ENCODE measurements at places on chromosomes 1 and 21.

GRCh38 chr1:22839806-22840205 is 129.2 kb downstream of the EPHB2 start:
- H3K27ac ChIP-seq = no peak overlapping the region
- H3K4me1 ChIP-seq = no peaks in the 10 kb centered on the region
- no peak for DNase-seq

DNA sequence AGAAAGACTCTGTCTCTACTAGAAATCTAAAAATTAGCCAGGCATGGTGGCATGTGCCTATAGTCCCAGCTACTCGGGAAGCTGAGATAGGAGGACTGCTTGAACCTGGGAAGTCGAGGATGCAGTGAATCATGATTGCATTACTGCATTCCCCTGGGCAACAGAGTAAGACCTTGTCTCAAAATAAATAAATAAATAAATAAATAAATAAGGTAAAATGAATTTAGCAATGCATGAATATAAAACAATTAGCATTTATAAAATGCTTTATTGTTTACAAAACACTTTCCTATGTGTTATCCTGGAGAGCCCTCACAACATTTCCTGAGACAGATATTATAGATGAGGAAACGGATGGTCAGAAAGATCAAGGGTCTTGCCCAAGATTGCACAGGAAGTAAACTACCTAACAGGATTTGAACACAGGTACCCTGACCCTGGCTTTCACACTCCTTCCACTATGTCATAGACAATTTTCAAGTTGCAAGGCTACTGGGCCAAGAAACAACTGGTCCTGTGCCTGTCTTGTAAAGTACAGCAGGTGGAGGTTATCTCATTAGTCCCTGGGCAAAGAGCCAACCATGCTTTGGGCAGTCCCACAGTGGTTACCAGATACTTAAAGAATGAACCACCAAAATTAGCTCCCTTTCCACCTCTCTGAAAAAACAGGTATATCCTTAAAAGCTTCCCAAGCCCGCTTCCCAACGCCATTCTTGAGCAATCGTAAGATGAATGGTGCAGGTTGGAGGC is 15.4 kb upstream of the VSIG8 start:
- no peaks in the 10 kb centered on the region for H3K4me1 ChIP-seq
- no peak overlapping the region for H3K4me3 ChIP-seq
- no peak for DNase-seq
- H3K36me3 ChIP-seq = no peaks in the 10 kb centered on the region

GRCh38 chr1:236522937-236523703 is 662 bp upstream of the LGALS8 start:
- peaks cover 11% of the 10 kb centered on the region for H3K4me1 ChIP-seq
- peak; percentile 66 for DNase-seq
- H3K27ac ChIP-seq = peak overlapping the region; percentile 98
- H3K36me3 ChIP-seq = no peaks in the 10 kb centered on the region
- peak overlapping the region; percentile 98 for H3K4me3 ChIP-seq

GRCh38 chr1:40932006-40932405 is 47.5 kb upstream of the CTPS1 start:
- no peak overlapping the region for H3K4me3 ChIP-seq
- peak overlapping the region; percentile 69 for H3K27ac ChIP-seq

DNA sequence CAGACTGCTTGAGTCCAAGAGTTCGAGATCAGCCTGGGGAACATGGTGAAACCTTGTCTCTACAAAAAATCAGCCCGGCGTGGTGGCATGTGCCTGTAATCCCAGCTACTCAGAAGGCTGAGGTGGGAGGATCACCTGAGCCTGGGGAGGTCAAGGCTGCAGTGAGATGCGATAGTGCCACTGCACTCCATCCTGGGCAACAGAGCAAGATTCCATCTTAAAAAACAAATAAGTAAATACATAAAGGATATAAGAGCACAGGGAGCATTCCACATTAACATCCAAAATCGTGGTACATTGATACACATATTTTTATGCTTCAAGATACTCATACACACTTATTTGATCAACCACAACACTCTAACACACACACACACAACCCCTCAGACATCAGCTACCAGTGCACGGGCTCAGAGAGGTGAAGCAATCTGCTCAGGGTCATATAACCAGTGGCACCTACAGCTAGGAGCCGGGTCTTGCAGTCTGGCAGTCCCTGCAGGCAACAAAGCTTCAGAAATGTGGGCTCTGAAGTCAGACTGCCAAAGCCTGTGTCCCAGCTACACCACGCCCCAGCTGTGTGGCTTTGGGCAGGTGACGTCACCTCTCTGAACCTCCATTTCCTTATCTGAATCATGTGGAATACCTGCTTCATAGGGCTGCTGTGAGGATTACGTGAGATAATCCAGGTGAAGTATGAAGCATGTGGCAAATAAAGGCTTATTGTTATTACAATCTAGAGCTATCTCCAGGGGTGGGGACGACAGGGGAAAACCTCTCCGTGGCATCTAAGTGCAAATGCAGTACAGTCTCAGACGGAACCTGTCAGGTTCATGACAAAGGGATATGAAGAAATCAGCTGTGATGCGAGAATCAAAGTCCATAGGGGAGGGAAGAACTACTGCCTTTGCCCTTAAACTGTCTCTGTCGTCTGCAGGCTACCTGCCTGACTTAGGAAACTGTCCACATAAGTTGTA is 4.8 kb upstream of the CRYBG2 start:
- H3K36me3 ChIP-seq = no peaks in the 10 kb centered on the region
- H3K4me1 ChIP-seq = peaks cover 61% of the 10 kb centered on the region
- peak overlapping the region; percentile 92 for H3K27ac ChIP-seq
- peak overlapping the region; percentile 5 for H3K4me3 ChIP-seq
- no peaks in the 10 kb centered on the region for H3K27me3 ChIP-seq

DNA sequence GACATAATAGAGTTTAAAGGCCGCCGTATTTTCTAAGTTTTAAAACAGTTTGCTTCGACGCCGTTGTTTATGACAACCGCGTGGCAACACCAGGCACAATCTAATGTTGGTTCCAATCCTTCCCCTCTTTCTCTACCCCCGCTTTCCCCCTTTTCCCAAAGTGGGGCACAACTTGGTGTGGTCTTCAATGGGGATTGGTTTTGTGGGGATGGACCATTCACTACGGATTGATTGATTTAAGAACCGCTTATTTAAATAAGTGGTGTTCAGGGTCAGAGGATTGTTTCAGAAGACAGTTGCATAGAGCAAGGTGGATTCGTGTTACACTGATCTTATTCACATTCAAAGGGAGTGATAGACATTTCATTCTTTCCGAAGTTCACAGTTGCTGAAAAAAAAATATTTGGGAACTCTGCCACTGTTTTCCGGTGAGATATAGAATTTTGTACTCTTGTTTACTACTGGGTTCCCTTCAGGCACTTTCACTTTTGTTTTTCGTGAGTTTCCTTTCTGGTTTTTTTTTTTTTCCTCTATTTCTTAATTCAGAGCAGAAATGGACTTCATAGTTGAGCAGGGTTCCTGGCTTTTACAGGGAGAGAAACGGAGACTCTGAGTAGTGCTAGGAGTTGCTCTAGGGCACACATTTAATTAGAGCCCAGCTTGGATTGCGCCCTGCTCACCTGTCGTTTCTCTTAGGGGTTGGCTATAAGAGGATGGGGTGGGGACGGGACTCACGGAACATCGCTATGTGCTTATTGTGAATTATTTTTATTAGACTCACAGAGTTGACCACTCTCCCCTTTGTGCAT is 79.6 kb upstream of the AK4 start:
- H3K4me3 ChIP-seq = peak overlapping the region; percentile 56
- H3K4me1 ChIP-seq = no peaks in the 10 kb centered on the region
- H3K27ac ChIP-seq = peak overlapping the region; percentile 91
- no peaks in the 10 kb centered on the region for H3K27me3 ChIP-seq
- H3K36me3 ChIP-seq = no peaks in the 10 kb centered on the region
- DNase-seq = no peak

GRCh38 chr1:212825798-212826452 is 21.5 kb downstream of the SPATA45 start:
- H3K36me3 ChIP-seq = no peaks in the 10 kb centered on the region
- H3K4me3 ChIP-seq = no peak overlapping the region
- no peaks in the 10 kb centered on the region for H3K27me3 ChIP-seq
- no peak for DNase-seq
- H3K27ac ChIP-seq = peak overlapping the region; percentile 29

DNA sequence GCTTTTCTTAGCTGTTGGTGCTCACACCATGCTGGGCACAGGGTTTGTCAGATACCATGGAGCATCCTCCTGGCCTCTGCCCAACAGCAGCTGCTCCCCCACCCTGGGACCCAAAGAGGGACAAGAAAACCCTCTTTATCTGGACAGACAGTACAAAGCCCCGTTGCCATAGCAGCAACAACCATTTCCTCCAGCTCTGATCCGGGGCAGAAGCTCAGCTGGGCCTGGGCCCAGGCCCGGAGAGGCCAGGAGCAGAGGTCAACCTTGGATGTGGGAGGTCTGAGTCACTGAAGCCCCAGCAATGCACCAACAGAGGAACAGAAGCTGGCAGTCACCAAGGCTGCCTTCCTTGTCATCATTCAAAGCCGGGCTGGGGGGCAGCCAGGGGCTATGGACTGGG is 228.4 kb upstream of the POU3F1 start:
- no peak overlapping the region for H3K27ac ChIP-seq
- DNase-seq = no peak
- H3K4me3 ChIP-seq = no peak overlapping the region
- H3K4me1 ChIP-seq = no peaks in the 10 kb centered on the region
- H3K36me3 ChIP-seq = no peaks in the 10 kb centered on the region
- H3K27me3 ChIP-seq = no peaks in the 10 kb centered on the region

- no peak overlapping the region for H3K27ac ChIP-seq
- no peaks in the 10 kb centered on the region for H3K4me1 ChIP-seq
- no peaks in the 10 kb centered on the region for H3K36me3 ChIP-seq
- no peaks in the 10 kb centered on the region for H3K27me3 ChIP-seq
Observed at GRCh38 chr21:8991968-8992621, 1529.3 kb upstream of the TPTE start.

GRCh38 chr1:69312055-69312732 is 255.5 kb upstream of the LRRC7 start:
- no peak overlapping the region for H3K4me3 ChIP-seq
- no peak overlapping the region for H3K27ac ChIP-seq
- H3K4me1 ChIP-seq = no peaks in the 10 kb centered on the region
- H3K27me3 ChIP-seq = no peaks in the 10 kb centered on the region
- DNase-seq = no peak

DNA sequence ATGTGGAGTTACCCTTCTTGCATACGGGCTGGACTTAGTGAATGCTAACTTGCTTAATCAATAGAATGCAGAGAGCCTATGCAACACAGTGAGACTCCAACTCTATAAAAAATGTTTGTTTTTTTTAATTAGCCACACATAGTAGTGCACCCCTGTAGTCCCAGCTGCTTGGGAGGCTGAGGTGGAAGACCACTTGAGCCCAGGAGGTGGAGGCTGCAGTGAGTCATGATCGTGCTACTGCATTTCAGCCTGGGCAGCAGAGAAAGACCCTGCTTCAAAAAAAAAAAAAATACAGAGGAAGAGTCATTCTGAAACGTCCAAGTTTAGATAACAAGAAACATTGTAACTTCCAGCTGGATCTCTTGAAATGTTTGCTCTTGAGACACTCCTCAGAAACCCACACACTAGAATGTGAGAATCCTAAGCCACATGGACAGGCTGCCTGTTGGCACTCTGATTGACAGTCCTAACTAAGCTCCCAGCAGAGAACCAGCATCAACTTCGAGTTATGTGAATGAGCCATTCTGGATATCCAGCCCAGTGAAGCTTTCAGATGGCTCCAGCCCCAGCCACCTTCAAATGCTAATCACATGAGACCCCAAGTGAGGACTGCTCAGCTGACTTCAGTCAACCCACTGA is 20.0 kb upstream of the CAP1 start:
- H3K27me3 ChIP-seq = no peaks in the 10 kb centered on the region
- no peak for DNase-seq
- H3K4me3 ChIP-seq = no peak overlapping the region
- no peaks in the 10 kb centered on the region for H3K4me1 ChIP-seq

DNA sequence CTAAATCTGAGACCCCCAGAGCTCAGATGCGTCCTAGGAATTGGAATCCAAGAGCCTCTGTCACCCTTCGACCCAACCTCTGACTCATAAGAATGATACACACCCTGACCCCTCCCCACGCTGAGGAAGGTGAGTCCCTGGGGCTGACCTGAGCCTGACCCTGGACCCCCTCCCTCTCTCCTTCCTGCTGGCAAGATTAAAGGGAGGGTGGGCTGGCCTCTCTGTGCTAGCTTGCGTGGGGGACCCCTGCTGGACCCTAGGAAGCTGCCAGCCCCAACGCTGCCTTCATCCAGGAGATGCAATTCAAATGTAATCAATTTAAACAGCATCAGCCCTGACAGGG is 627 bp downstream of the PLEKHA6 start:
- H3K4me3 ChIP-seq = no peak overlapping the region
- no peaks in the 10 kb centered on the region for H3K27me3 ChIP-seq
- DNase-seq = no peak
- H3K27ac ChIP-seq = no peak overlapping the region

- peaks cover 8% of the 10 kb centered on the region for H3K4me1 ChIP-seq
- no peak for DNase-seq
- H3K4me3 ChIP-seq = no peak overlapping the region
- H3K27me3 ChIP-seq = no peaks in the 10 kb centered on the region
- H3K27ac ChIP-seq = no peak overlapping the region
Observed at GRCh38 chr1:114750780-114751179, 7.0 kb downstream of the CSDE1 start.

GRCh38 chr1:245272676-245273075 is 117.9 kb downstream of the KIF26B start:
- H3K4me3 ChIP-seq = no peak overlapping the region
- no peak for DNase-seq
- H3K4me1 ChIP-seq = peaks cover 7% of the 10 kb centered on the region
- no peak overlapping the region for H3K27ac ChIP-seq

GRCh38 chr1:16183179-16183578 is 27.3 kb upstream of the EPHA2 start:
- H3K36me3 ChIP-seq = no peaks in the 10 kb centered on the region
- H3K27ac ChIP-seq = peak overlapping the region; percentile 54
- H3K27me3 ChIP-seq = no peaks in the 10 kb centered on the region
- peaks cover 45% of the 10 kb centered on the region for H3K4me1 ChIP-seq
- DNase-seq = no peak

- H3K36me3 ChIP-seq = no peaks in the 10 kb centered on the region
- no peak overlapping the region for H3K27ac ChIP-seq
- no peak overlapping the region for H3K4me3 ChIP-seq
- no peaks in the 10 kb centered on the region for H3K27me3 ChIP-seq
- H3K4me1 ChIP-seq = peaks cover 3% of the 10 kb centered on the region
Observed at GRCh38 chr1:210237981-210238380, 5.4 kb downstream of the SERTAD4 start.

GRCh38 chr21:45064618-45065399 is 9.6 kb upstream of the ADARB1 start:
- no peaks in the 10 kb centered on the region for H3K27me3 ChIP-seq
- no peak overlapping the region for H3K4me3 ChIP-seq
- no peak for DNase-seq
- no peaks in the 10 kb centered on the region for H3K4me1 ChIP-seq
- H3K27ac ChIP-seq = no peak overlapping the region

GRCh38 chr1:172179918-172180317 is 240.6 kb upstream of the C1orf105 start:
- H3K27ac ChIP-seq = no peak overlapping the region
- no peak overlapping the region for H3K4me3 ChIP-seq
- peaks cover 48% of the 10 kb centered on the region for H3K4me1 ChIP-seq
- H3K27me3 ChIP-seq = no peaks in the 10 kb centered on the region
- no peak for DNase-seq
- H3K36me3 ChIP-seq = no peaks in the 10 kb centered on the region

- H3K27me3 ChIP-seq = no peaks in the 10 kb centered on the region
- no peak overlapping the region for H3K4me3 ChIP-seq
- H3K4me1 ChIP-seq = peaks cover under 1% of the 10 kb centered on the region
- no peak overlapping the region for H3K27ac ChIP-seq
- H3K36me3 ChIP-seq = no peaks in the 10 kb centered on the region
- no peak for DNase-seq
Observed at GRCh38 chr1:174818014-174818616, 181.6 kb upstream of the CACYBP start.

Data from Caco-2 (cell line).